ENCODE measurements at places on chromosomes 2 and 18.

DNA sequence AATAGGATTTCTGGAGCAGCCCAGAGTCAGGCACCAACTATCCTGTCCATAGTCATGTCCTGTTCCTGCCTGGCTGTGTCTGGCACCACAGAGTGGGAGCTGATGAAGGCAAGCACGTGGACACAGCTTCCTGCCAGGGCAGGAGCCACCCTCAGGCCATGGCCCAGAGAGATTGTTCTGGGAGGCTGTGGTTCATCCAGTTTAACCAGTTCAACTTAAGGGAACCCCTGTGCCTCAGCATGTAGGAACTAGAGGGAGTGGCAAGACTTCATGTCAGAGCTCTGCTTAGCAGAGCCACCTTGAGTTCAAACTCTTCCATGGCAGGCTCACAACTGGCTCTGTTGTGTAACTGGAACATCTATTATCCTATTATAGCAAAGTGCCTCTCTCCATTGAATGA is 73.2 kb upstream of the NCKAP5 start:
- no peak for DNase-seq

DNA sequence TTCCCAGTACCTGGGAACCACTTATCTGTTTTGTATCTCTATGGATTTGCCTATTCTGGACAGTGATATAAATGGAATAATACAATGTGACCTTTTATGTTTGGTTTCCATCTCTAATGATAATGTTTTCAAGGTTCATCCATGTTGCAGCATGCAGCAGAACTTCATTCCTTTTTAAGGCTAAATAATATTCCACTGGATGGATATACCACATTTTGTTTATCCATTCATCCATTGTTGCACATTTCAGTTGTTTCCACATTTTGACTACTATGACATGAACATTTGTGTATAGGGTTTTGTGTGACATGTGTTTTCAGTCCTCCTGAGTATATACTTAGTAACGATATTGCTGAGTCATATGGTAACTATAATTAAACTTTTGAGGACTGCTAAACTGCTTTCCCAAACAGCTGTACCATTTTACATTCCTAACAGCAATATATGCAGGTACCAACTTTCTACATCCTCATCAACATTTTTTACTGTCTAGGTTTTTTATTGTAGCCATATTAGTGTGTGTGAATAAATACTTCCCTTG is 17.7 kb upstream of the MARCHF7 start:
- DNase-seq = no peak

DNA sequence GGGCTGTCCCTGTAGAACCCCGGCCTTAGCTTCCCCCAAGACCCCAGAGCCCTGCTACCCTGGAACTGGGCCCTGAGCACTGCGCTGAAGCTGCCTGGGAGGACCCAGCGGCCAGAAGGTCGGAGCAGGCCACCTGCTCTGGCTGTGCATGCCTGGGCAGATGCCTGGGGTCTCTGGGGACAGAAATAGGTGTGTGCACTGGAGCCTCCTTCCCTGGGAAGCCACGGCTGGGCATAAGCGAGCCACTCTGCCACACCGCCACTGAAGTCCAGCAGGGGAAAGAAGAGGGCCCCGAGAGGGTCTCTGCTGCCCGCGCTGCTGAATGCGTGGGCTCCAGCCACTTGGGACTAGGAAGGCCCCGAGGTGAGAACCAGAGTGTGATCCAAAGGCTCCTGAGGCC is 6.7 kb downstream of the GBX2 start:
- DNase-seq = no peak

DNA sequence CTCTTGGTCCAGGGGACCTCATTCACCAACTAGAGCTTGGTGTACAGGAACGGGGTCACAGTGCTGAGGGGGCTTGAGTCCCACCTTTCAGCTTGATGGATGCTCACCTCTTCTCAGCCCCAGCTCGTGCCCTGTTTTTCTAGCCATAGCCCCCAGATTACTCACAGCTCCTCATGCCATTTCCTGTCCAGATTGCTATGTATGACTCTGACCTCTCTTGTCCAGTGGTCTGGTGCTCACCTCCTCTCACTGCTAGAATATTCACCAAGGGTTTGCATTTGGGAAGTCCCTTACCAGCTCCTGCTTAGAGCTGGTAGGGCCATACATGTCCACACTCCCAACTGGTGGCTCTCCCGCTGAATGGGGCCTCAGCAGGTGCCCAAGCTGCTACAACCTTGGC is 5.9 kb downstream of the LBX2 start:
- no peak for DNase-seq

DNA sequence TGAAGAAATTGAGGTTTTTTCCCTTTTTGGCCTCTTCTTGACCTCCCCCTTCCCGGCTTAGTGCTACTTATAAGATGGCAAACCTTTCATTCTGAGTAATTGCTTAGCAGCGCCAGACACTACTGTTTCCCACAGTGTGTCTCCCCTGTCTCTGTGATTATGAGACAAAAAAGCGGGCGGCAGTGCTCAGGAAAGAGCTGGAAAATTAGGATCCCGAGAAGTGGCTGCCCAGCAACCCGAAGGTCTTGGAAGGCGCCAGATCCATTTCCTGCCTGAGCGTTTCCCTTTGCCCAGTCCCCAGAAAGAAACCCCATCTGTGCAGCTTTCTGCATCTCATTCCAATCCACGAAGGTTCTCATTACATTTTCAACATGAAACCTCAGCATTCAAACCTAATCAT is 191.9 kb upstream of the APCDD1 start:
- no peak for DNase-seq

DNA sequence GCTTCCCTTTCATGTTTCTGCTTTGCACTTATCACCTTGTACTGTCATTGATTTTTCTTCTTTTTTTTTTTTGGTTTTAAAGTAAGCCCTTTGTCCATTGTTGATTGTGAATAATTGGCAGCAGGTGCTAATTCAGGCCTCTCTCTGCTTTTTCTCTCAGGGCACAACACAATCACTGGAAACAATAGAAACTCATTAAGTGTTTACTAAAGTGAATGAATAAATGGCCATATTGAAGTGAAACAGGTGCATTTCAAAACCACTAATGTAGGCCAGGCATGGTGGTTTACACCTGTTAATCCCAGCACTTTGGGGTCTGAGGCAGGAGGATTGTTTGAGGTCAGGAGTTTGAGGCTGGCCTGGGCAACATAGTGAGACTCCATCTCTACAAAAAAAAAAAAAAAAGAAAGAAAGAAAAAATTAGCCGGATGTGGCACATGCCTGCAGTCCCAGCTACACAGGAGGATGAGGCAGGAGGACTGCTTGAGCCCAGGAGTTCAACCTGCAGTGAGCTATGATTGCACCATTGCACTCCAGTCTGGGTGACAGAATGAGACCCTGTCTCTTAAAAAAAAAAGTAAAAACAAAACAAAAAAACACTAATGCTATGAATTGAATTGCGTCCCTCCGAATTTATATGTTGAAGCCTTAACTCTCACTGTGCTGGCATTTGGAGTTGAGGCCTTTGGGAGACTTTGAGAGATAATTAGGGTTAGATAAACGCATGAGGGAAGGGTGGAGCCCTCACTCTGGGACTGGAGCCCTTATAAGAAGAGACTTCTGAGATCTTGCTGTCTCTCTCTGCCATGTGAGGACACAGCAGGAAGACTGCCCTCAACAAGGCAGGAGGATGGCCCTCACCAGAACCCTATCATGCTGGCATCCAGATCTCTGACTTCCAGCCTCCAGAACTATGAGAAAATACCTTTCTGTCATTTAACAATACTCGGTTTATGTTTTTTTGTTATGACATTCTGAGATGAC is 19.9 kb downstream of the SLC38A11 start:
- no peak for DNase-seq

GRCh38 chr2:30095402-30095801 is 51.4 kb upstream of the YPEL5 start:
- no peak for DNase-seq

DNA sequence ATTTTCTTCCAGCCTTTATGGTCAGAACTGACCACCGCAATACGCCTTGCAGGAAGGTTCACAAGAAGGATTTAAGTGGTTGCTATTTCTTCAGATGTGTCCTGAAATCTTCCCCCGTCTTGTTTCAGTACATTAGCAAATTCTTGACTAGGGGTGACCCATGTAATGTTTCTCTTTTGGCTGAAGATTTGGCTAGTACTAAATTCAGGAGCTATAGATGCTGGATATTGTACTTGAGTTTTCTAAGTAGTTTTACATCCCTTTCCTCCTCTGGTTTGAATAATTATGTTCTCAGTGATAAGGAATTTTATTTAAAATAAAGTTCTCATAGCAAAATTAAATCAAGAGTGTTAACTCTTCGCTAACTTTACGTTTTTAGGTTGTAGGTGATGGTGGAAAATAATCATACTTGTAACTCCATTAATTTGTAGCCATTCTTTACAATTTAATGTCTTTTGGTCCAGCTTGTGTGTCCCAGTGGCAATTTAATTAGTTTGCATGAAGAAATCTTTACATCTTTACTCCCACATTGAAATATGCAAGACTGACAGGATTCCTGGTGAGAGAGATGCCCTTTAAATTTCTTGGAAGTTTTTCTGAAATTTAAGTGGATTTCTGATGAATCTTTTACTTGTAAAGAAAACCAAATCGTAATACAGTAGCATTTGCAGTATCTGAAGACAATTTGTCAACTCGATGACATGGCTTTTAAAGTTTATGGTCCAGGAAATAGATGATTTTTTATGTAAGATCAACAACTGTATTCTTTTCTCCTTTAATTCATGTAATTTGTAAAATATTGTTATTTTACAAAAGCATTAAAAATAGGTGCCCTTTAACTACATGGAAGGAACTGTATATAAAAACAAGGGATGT is 2.8 kb downstream of the PHLPP1 start:
- no peak for DNase-seq

DNA sequence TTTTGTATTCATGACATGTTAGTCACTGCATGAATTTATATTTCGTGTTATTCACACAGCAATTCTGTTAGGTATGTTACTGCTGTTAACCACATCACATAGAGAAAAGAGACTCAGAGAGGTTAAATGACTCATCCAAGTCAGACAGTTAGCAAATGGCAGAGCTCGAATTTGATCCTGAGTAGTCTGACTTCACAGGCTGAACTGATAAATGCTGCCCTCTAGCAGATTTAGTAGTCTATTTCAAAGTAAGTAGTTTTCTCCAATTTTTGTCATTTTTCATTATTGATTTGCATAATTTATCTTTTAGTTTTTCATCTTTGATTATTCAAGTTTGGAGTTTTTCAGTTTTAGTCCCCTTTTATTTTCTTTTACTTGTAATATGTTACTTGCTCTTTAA is 58.3 kb downstream of the WDR7 start:
- DNase-seq = peak; percentile 9

DNA sequence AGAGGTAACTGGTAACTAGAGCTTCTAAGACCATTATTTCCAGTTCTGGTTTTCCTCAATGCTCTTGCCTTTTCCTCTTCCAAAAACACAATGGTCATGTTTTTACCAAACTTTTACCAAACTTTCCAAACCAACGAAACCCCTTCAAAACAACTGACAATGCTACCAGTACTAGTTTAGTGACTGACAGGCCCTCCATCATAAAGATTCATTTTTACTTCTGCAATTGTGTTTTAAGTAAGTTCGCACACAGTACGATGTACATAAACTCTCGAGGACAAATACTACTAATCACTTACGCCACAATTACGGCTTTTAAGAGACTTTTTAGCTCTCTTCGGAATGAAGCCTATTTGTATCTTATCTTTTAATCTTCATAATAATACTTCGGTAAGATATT is 900 bp downstream of the C18orf32 start:
- DNase-seq = no peak

GRCh38 chr18:70636991-70637390 is 348.1 kb downstream of the SOCS6 start:
- DNase-seq = no peak

GRCh38 chr2:65835975-65836549 is 403.7 kb upstream of the SPRED2 start:
- DNase-seq = no peak

DNA sequence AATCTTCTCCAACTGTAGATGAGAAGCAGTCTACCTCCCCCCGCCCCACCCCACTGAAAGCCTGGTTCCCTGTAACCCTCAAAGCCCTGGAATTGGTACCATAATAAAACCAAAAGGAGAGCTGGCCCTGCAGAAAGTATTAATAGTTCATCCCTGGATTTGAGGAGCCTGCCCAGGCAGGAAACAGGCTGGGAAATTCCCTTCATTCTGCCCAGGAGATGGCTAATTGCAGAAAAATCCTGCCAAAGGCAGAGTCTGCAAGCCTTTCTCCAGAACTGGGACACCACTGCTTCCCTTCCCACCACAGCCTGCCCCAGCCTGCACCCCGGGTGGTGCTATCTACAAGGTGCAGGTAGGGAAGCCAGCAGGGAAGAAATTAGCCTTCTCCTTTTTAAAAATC is 16.3 kb downstream of the GKN2 start:
- no peak for DNase-seq

- no peak for DNase-seq
Observed at GRCh38 chr2:81077396-81077795, 772.8 kb upstream of the LRRTM1 start.

DNA sequence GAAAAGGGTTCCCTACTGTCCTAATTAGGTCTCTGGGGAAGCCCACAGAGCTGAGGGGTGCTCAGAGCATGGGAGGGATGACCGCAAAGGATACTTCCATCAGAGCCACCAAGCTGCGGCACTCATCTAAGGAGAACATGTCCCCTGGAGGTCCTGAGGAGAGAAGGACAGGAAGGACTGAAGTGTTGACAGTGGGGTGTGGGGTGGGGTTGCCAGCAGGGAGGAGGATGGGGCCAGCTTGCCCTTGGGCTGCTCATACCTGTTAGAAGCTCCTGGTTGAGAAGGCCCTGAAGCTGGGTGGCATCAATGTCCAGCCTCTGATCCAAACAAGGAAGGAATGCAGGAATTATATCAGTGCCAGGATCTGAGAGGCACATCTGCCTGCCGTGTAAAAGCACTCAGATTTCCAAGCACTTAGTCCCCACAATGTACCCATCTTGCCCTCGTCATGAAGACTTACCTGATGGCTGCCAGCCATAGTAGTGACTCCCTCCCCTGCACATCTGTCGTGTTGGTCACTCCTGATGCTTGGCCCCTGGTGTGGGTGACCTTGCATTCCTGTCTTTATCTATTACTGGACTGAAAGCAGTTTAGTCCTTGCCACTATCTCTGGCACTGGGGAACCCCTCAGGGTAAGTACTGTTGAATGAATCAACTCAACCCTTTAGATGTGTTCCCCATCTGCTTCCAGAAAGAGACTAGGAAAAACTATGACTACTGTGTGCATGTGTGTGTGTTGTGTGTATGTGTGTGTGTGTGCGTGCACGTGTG is 68.9 kb downstream of the CAPN13 start:
- no peak for DNase-seq

- no peak for DNase-seq
Observed at GRCh38 chr2:63500398-63500797, 87.9 kb downstream of the WDPCP start.

DNA sequence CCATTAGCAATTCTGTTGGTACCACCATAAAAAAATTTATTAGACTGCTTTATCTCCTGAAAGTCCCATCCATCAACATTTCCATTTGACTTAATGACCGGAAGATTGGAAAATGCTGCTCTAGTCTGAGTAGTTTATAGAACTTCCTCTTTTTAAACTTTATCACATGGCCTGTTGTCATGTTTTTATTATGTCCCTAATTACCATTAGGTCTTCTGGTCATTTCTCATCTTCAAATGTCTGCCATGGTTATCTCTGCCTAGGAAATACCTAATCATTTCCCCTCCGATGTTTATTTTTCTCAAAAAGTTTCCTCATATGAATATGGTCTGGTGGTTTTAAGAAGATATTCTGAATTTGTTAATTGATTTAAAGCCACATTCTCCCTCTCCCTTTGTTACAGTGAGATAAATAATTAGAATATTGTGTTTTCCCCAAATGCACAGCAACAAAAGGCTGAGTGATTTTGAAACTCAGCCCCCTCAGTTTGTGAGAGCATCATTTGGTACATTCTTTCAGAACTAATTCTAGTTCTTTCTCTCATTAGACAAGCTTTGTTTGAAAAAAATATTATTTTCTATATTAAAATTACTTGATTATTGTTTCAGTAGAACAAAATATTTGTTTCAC is 317.1 kb upstream of the ST6GAL2 start:
- no peak for DNase-seq

Data from stimulated activated CD4-positive, alpha-beta T cell treated with anti-CD3 and anti-CD28 coated beads, Interleukin-4, amount 100 ng/mL, for 48 hours (primary cell).